Daoy (cell line): ENCODE measurements at places on chromosomes 5 and 9. TPM values are rescaled to one million over a fixed set of nuclear protein-coding genes. Genes with fewer than 3 reads are reported as not detected.

Gene TAF1L
- 0.03 and 0.23 TPM in 2 replicates for total RNA-seq

Gene RANBP6
- total RNA-seq = 34.1 and 36.6 TPM in 2 replicates

DNA sequence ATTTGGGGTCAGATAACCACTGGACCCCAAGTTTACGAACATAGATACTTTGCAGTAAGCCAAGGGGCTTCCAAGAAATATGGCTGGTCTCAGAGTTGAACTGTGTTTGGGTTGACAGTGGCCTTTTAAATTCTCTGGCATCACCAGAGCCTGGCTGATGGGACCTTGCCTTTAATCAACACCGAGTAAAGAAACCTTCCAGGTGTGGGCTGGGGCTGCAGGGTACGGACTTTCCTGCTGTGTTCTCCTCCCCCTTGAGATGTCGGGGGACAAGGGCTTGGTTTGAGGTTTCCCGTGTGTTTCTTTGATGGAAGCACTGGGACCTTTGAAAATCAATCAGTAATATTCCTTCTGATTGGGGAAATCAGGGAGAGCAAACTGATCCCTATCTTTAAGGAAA lies 140.1 kb downstream of the MTX3 start:
- DNase-seq = no peak

GRCh38 chr5:153030755-153031725 lies 459.4 kb upstream of the GRIA1 start:
- no peak for DNase-seq

DNA sequence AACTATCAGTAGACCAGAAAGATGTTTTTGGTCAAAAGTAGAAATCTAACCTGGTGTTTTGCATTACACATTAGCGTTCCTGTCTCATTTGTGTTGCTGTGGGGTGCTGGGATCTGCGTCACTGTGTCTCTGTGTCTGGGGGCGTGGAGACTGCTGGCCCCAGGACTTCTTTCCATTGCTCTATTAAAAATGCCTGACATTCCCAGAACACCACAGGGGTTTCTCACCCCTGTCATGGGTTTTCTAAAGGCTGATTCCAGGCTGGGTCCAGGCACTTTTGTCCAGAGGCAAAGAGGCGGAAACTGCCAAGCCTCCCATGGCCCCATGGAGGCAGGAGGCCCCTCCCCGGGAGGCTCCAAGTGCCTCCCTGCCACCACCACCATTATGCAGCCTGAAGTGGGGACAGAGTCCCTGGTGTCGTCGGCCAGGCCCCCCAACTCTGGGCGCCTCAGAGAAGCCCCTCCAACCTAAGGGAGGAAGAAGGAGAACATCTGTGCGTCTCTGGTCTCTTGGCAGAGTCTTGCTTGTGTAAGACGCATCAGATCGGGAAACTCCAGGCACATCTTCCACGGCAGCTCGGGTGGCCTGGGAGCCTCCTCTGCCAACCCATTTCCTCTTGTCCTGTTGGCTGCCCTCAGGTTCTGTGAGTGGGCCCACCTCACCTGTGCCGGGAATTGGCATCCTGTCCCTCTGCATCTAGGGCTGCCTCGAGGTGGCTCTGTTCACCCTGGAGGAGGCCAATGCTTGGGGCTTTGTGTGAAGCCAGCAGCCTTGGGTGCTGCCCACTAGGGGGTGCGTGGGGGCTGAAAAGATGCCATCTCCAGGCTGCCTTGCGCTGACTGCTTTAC lies 13.8 kb upstream of the PLEKHG4B start:
- peak; percentile 73 for DNase-seq
